Stimulated activated CD4-positive, alpha-beta T cell treated with anti-CD3 and anti-CD28 coated beads, Interleukin-15, amount 100 ng/mL, for 1 hour (primary cell): ENCODE measurements at places on chromosomes 12 and 14.
A peak's percentile ranks its signal among the peaks of the same experiment; 100 is the strongest.

DNA sequence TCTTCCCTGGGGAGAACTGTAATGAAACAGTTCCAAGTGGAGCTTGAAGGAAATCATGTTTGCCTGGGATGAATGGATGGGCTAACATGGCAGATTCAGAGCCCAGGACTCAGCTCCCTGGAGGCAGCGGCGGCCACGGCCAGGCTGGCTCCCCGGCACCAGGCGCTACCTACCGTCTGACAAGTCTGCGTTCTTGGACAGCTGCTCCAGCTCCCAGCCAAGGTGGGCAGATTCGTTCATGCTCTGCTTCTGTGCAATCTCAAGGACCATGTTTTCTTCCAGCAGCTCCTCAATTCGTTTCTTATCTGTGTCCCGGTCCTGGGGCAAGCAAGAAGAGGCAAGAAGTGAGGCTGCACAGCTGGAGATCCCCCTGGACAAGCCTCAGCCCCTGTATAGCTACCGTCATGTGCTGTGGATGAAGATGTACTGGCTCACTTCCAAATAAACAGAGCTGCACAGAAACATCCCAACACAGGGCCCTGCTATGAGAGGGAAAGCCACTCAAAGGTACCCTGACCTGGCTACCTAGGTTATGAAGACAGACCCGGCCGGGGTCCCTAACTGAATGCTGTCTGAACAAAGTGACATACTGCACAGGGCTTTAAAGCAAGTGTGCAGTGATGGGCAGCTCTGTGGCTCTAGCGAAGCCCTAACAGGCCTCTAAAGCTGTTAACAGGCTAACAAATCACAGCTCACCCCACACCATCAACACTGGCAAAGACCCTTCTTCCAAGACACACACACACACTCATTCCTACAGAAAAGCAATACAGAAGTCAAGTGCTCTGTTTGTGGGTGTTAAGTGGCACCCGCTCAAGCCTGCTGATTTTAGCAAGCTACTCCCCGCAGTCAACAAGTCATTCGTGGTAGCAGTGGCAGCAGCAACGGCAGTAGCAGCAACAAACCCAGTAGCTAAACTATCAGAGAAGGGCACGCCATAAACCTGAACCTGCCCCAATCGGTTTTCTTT lies 80.4 kb upstream of the GPR68 start:
- no peak for DNase-seq

GRCh38 chr12:100163416-100164152 lies 20.9 kb upstream of the BLTP3B start:
- peak; percentile 35 for DNase-seq

DNA sequence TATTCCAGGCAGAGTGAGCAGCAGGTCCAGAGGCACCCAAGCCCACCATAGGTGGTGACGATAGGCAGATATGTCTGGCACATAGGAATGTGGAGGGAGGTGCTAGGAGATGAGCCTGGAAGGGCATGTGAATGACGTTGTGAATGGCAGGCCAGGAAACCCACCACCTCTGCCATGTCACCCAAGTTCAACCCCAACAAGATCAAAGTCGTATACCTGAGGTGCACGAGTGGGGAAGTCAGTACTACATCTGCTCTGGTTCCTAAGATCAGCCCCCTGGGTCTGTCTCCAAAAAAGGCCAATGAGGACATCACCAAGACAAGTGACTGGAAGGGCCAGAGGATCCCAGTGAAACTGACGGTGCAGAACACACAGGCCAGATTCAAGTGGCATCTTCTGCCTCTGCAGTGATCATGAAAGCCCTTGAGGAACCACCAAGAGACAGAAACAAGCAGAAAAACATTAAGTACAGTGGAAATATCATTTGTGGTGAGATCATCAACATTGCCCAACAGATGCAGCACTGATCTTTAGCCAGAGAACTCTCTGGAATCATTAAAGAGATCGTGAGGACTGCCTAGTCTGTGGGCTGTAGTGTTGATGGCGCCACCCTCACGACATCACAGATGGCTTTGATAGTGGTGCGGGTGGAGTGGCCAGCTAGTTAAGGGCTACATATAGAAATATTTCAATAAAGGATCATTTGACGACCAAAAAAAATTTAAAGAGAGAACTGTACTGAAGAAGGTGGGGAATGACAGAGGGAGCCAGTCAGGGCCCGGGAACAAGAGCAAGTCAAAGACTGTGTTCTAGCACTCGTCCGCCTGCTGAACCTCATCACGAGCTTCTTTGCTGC lies 99.7 kb downstream of the ZFP36L1 start:
- DNase-seq, result no peak

DNA sequence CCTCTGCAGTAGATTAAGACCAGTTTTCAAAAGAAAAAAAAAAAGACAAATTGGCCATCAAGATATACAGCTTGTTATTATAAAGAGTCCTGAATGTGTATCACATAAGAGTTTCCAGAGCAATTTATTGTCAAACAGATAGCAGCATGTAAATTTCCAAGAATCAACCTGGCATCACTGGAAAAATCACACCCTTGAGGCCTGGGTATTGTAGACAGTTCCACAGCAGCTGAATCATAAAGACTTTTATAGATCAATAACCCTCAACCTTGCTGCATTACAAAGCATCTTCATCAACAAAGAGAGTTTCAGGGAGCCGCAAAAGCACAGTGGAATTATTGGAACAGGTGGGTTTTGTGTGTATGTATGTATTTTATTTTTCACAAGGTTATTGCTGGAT lies 94.6 kb upstream of the LRIG3 start:
- DNase-seq, result no peak

GRCh38 chr12:41459906-41460214 lies 271.7 kb downstream of the PDZRN4 start:
- no peak for DNase-seq

- peak; percentile 74 for DNase-seq
Measured at GRCh38 chr14:22986508-22987054, 4.2 kb upstream of the AJUBA start.

GRCh38 chr12:96219700-96220206 lies 25.6 kb downstream of the ELK3 start:
- DNase-seq, result no peak

- no peak for DNase-seq
Measured at GRCh38 chr12:57606821-57607220, 2.2 kb downstream of the DTX3 start.

- DNase-seq, result no peak
Measured at GRCh38 chr12:27319848-27320247, 12.8 kb upstream of the BMAL2 start.

DNA sequence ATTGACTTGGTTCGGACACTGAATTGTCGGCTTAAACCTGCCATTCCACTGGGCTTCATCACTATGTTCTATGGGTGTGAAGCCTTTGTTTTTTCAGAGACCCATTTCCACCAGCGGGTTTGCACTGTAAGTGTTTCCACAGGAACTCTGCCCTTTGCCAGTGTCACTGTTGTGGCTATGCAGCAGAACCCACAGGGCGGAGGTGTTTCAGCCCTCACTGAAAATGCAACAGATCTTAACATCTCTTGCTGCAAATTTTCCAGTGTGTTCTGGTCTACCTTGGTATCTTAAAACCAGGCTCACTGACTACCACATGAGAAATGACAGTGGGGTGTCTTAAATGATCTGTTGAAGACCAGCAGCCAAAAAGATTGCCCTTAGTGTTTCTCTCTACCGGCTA lies 21.1 kb downstream of the PRKCH start:
- peak; percentile 44 for DNase-seq

DNA sequence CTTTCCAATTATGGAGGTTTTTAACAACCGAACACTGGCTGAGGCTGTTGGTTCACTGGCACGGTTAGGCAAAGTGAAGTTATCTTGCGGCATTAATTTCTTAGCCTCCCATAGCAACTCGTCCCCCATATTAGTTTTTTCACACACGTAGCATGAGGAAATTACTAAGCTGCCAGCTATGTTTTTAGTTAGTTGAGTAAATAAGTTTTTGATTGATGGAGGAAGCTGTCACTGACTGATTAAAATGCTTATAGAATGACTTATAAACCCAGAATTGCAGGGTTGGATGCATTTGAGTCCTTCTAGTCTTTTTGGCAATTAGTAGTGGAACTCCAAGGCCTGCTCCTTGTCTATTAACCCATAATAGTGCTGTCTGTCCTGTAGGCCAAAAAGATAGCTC lies 97.1 kb downstream of the ALG10 start:
- DNase-seq, result no peak

- DNase-seq, result peak; percentile 60
Measured at GRCh38 chr14:92651106-92651757, 97.2 kb downstream of the LGMN start.

GRCh38 chr12:51076236-51076930 lies 7.0 kb downstream of the CSRNP2 start:
- DNase-seq, result no peak

DNA sequence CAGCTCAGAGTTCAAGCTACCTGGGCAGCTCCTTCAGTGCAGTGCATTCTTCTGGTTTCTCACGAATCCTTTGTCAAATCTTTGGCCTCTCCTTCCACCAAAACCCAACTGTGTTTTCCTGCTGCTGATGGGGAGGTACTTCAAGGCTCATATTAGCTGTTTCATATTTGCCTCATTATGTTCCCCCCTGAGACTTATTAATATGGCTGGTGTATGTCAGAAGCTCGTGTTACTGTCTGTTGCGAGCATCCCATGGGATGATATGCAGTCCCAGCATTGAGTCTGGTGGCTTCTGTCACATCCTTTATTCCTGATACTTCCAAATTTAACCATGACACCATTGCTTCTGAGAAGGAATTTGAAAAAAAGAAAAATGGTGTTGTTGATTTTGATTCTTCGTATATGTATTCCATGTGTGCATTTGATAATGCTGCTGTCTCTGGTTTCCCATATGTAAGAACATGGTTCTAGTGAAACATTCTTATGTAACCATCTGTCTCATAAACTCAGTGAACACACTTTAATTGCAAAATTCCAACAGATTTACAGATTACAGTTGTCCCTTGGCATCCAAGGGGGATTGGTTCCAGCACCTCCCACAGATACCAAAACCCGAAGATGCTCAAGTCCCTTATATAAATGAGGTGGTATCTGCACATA lies 149.1 kb downstream of the KICS2 start:
- no peak for DNase-seq

- no peak for DNase-seq
Measured at GRCh38 chr12:69129017-69129416, 110.4 kb upstream of the CPSF6 start.

- DNase-seq, result no peak
Measured at GRCh38 chr12:125643055-125643454, 577.8 kb downstream of the AACS start.

GRCh38 chr14:85454226-85454813 lies 75.6 kb upstream of the FLRT2 start:
- no peak for DNase-seq

- no peak for DNase-seq
Measured at GRCh38 chr12:32240831-32241230, 134.2 kb downstream of the BICD1 start.

DNA sequence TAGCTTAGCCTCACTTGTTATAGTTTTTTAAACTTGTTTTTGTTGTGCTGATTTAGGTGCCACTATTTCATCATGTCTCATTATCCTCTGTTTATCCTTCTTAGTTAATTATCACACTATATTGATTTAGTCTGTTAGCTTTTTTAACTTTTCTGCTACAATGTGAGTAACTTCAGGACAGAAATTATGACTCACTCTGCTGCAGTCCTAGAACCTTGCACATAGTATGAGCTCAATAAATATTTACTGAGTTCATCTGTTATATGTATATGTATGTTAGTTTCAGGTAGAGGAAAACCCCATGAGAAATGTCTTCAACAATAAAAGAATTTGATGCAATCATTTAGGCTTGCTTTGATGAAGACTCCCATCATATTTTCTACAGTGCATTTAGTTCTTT lies 224.3 kb upstream of the NAV3 start:
- no peak for DNase-seq

DNA sequence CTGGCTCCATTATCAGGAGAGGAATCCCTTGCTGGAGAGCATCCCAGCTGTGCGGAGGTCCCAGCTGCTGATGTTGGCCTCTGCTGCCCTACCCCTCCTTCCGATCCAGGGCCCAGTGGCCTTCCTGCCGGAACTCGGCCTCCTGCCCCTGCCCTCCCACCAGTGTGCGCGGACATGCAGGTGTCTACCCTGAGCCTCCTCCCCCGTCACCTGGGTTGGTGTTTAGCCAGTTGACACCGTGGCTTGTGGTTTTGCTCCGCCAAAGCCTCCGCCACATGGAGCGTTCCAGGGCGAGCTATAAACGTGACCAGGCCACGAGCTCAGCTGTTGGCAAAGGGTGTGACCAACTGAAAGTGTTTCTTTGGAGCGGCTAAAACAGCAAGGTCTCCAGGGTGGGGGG lies 1104.3 kb downstream of the BCL11B start:
- DNase-seq, result no peak

DNA sequence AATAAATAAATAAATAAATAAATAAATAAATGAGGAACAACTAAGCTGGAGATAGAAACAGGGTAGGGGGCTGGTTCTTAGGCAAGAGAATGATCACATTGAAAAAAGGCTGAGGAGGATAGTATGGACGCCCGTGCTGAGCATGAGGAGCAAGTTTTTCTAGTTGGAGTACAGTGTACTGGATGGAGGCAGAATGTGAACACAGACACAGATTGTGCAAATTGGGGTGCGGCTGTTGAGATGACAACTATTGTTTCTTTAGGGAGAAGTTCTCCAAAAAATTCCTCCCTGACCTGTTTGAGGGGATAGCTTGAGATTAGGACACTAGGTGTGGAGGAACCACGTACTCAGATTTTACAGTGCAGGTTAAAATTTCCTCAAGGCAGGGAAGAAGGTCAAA lies 979 bp upstream of the BIN2 start:
- DNase-seq, result no peak

- DNase-seq, result no peak
Measured at GRCh38 chr12:45557016-45557415, 172.5 kb upstream of the ARID2 start.

- DNase-seq, result no peak
Measured at GRCh38 chr14:71290960-71291466, 383.8 kb downstream of the PCNX1 start.
